Activated CD8-positive, alpha-beta memory T cell treated with anti-CD3 and anti-CD28 coated beads, Interleukin-2, amount 10 ng/mL, durations not matched to agents 7 days and 5 days (primary cell): ENCODE measurements at places on chromosomes 5 and 9. TPM values are rescaled to one million over a fixed set of nuclear protein-coding genes. Genes with fewer than 3 reads are reported as not detected.

GRCh38 chr5:88108490-88109279, 160.0 kb downstream of the TMEM161B start:
- H3K36me3 ChIP-seq: no peaks in the 10 kb centered on the region
- H3K4me3 ChIP-seq: no peak overlapping the region
- H3K27me3 ChIP-seq: no peaks in the 10 kb centered on the region

DNA sequence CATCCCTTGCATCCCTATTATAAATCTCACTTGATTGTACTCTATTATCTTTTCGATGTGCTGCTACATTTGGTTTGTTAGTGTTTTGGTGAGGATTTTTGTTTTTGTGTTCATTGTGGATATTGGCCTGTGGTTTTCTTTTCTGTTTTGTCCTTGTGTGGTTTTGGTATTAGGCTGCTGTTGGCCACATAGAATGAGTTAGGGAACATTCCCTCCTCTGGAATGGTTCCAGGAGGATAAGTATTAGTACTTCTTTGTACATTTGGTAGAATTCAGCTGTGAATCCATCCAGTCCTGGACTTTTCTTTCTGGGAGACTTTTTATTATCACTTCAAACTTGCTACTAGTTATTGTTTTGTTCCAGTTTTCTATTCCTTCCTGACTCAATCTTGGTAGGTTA, 287.2 kb downstream of the CWC27 start:
- H3K27me3 ChIP-seq: no peaks in the 10 kb centered on the region
- H3K27ac ChIP-seq: no peak overlapping the region
- no peaks in the 10 kb centered on the region for H3K36me3 ChIP-seq
- no peak overlapping the region for H3K4me3 ChIP-seq

The TAF11L10 gene
- not detected for total RNA-seq

The COL23A1 gene
- total RNA-seq: 0.18 TPM

GRCh38 chr5:111063709-111064322, 7.7 kb upstream of the TSLP start:
- H3K4me3 ChIP-seq: no peak overlapping the region
- peaks cover 52% of the 10 kb centered on the region for H3K27me3 ChIP-seq
- no peak overlapping the region for H3K27ac ChIP-seq
- no peaks in the 10 kb centered on the region for H3K4me1 ChIP-seq
- no peak for DNase-seq
